GM10248 (cell line): ENCODE measurements at places on chromosomes 2 and 18.

GRCh38 chr2:178193823-178194599, at the start of gene OSBPL6:
OSBPL6 (plus strand) TSS chr2:178194512; CDS start chr2:178306185, 111,673 bp downstream.
- peak; percentile 88 for DNase-seq

DNA sequence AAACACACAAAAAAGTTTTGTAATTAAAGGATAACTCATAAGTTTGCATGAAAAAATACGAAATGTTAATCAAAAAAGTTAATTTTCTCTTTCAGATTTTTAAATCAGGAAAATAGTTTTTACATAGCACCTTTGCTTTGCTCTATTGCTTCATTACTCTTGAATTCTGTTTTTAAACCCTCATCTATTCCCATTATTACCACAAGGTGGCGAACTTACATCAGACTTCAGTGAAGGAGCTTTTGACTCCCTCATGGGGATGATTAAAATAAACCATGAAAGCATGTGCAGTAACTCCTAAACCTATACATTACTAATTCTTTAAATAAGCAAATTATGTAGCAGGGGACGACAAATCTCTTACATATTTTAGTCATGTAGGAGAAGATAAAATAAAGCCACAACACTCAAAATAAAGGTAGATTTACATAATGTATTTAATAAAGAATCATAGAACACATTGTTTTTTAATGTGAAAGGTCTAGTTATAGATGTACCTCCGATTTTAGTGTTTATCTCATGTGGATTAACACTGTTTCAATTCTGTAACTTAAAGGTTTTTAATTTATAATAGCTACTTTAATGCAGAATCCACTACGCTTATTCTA, 105.2 kb downstream of the NETO1 start:
- peak; percentile 29 for DNase-seq

- no peak for DNase-seq
Observed at GRCh38 chr18:61595615-61596251, 262.5 kb downstream of the CDH20 start.

GRCh38 chr18:3824101-3824500, 374.1 kb downstream of the TGIF1 start:
- DNase-seq, result no peak

- DNase-seq, result no peak
Observed at GRCh38 chr2:133484784-133485183, 83.5 kb downstream of the NCKAP5 start.

DNA sequence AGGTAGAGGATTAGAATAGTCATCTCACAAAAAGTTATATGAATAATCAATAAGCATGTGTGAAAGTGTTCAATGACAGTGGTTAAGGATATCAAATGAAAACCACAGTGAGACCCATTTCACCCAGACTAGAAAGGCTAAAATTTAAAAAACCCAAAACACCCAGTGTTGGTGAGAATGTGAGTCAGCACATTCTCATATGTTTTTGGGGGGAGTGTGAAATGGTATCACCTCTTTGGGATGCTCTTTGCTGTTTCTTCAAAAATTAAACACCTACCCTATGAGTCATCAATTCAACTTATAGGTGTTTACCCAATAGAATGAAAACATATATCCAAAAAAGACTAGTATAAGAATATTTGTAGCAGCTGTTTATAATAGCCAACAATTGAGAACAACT, 69.8 kb downstream of the MAP3K20 start:
- DNase-seq, result no peak

GRCh38 chr2:103174711-103175110, 412.9 kb downstream of the TMEM182 start:
- no peak for DNase-seq

GRCh38 chr2:176464886-176465564, 195.8 kb downstream of the MTX2 start:
- DNase-seq, result no peak

- no peak for DNase-seq
Observed at GRCh38 chr2:155442755-155443372, 744.4 kb downstream of the KCNJ3 start.

DNA sequence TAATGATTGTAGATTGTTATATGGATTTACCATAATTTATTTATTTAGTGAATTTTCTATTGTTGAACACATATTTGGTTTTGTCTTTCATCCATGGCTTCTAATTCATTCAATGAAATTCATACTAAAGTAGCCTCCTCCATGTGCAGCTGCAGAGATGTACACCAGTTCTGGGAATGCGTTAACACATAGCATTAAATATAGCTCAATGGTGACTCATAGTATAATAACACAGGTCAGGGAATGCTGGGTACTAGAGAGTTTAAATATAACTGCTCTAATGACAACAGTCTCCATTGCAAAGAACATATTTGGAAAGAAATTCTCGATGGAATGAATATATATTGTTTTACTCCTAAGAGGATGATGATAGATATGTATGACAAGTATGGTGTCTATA, 1190.2 kb upstream of the NRXN1 start:
- DNase-seq, result no peak

DNA sequence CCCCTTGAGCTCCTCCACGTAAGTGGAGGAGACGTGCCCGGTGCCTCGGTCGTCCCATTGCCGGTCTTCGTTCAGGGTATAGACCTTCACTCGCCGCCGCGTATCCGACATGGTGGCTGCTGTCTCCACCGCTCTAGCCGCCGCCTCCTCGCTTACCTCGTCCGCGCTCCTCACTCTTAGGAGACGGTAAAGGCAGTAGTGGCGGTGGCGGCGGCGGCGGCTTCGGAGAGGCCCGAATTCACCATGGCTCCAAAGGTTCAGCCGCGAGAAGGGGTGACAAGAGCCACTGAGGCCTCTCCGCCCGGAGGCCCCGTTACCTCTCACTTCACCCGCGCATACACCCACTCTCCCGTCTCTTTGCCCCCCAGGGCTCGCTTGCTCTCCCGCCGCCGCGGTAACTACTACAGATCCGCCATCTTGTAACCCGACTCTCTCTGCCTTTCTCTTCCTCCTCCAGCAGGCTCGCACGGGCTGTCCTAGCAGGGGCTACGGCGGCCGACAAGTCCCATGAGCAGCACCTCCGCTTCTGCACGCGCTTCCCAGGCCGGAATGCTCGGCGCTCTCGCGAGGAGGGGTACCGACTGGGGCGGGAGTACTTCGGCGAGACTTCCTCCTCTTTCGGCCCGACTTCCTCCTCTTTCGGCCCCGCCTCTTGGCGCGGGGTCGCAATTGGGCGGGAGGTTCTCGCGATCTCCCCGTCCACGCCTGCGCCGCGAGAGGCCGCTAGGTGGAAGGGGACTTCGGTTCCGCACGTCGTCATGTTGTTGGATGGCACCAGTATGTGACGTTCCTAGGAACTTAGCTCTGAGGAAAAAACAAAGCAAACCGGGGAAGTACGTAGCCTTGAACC, at the start of gene PPP4R3B:
PPP4R3B (minus strand) TSS at position 448 of the 850 bp plus-strand sequence; CDS start at position 111, 337 bp downstream.
- DNase-seq, result peak; percentile 97

DNA sequence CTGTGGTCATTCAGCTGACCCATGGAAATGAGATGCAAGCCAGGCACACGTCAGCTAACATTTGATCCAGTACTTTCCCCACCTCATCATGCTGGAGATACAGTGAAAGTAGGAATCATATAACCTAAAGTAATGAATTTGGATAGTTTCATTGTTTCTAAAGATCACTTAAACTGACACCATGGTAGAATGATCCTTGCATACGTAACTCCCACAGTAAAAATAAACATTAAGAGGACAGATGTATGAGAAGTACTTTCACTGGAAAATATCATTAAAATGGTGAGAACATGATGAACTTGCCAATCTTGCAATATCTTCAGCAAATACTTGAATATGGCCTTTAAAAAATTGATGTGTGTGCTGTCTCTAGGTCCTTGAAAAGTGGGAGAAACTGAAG, 85.4 kb downstream of the MAIP1 start:
- no peak for DNase-seq

GRCh38 chr2:123500346-123500745, 524.7 kb upstream of the CNTNAP5 start:
- no peak for DNase-seq

- DNase-seq, result no peak
Observed at GRCh38 chr2:161353543-161353942, 45.3 kb downstream of the PSMD14 start.

DNA sequence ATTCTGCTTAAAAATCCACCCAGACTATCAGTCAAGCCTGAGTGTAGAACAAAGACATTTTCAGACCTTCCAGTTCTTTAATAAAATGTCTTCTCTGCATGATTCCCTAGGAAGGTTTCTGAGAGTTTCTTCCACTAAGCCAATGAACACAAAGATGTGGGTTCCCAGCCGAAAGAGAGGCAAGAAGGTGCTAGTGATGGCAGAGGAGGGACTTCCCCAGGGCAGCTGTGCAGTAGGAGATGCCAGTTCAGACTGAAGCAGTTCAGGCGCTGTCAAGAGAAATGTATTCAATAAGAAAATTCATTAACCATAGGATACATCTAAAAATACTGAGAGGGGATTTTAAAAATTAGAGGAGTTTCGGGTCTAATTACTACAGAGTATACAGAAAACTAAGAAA, 83.3 kb downstream of the RND3 start:
- no peak for DNase-seq

DNA sequence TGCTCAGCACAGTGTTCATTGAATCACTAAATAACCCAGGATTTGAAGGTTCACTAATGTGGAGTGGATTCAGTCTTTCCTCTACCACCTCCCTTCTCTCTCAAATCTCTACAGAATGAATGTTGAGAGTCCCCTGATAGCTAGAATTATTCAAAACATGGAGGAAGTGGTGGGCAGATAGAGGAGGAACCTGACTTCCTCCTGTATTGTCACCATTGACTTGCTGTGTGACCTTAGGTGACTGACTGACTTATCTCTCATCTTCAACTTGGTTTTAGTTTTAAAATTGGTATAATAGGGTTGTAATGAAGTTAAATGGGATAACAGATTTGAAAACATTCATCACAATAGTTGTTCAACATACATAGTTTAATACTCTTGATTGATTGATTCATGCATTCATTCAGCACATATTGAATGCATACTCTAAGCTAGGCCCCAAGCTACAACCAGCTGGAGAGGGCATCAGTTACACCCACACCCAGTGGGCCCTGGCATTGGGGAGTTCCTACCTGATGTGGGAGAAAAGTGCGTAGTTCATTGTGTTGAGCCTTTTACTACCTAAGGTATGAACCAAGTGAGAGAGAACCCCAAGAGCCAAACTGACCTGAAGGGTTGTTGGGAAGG, 96.0 kb downstream of the WDR7 start:
- peak; percentile 28 for DNase-seq

- DNase-seq, result peak; percentile 72
Observed at GRCh38 chr2:64839844-64840243, 149.4 kb upstream of the SLC1A4 start.

- no peak for DNase-seq
Observed at GRCh38 chr2:117997872-117998454, 15.9 kb downstream of the CCDC93 start.

GRCh38 chr2:231244382-231245248, 46.2 kb downstream of the ARMC9 start:
- DNase-seq, result no peak

DNA sequence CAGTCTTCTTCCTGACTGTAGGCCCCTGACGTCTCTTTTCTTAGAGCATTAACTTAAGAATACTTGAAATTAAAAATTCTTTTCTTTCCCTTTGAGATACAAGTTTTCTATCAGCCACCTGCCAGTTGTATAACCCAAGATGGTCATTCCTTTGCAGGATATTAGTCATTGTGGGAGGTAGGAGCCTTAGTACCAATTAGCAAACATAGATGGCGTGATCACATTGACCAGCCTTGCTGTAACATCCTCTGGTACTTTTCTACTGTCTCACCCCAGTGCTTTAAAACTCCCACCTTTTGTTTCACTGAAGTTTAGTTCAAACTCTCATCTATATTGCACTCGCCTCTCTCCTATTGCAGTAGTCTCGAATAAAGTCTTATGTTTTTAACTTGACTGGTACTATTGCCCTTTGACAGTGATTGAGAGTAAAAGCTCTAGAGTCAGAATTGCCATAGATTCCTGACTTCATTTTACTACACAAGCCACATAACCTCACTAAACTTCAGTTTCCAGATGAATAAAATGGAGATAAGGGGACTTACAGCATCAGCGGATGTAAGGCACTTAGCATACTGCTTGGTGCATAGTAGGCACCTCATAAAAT, 74.1 kb downstream of the VRK2 start:
- DNase-seq, result no peak

DNA sequence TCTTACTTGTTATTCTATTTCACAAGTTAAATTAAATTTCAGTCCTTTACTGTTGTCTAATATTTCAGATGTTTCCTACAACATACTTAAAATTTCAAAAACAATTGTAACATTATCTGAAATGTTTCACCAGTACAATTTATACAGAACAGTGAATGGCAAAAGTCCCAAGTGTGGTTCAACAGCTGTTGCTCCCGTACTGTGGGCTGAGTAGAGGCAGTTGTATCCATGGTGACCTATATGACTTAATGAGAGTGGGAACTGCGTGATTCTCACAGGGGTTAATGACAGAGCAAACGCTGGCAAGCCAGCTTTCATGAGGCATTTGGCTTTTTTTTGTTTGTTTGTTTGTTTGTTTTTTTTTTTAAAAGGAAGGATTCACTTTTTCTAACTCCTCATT, 5.3 kb upstream of the PLCL1 start:
- DNase-seq, result no peak

- no peak for DNase-seq
Observed at GRCh38 chr2:217964275-217965161, 38.3 kb downstream of the TNS1 start.

DNA sequence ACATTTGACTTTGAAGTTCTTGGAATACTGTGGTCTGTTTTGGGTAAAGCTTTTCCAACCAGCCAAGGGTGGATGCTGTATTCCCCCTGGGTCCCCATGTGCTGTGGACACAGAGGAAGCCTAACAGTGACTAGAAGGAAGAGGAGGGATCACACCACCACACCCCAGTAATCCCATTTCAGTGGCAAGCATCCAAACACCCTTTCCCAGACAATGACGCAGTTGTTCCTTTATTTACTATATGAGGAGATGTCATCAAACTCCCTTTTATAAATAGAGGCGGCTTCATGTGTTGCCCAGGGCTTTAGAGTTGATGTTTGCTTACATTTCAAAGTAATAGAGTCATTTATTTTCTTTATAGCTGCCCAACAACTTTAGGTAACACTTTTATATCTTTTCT, 959.4 kb upstream of the GYPC start:
- no peak for DNase-seq

DNA sequence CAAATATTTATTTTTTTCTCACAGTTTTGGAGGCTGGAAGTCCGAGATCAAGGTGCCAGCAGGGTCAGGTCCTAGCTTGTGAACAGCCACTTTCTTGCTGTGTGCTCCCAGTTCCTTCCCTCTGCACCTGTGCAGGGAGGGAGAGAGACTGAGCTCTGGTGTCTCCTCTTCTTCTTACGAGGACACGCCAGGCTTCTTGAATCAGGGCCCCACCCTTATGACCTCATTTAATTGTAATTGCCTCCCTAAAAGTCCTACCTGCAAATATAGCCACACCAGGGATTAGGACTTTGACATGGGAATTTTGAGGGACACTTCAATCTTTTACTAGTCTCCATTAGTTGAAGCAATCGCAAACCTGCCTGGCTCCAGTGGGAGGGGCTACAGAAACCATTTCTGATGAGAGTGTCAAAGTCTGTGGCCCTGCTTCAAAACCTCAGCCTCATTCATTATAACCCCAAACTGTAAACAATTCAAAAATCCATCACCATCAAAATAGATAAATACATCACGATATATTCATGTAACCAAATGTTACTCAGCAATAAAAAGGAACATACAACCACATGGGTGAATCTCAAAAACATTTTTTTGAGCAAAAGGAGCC, 18.2 kb upstream of the SEH1L start:
- DNase-seq, result no peak
